ENCODE measurements at places on chromosomes 1 and 21.
A peak's percentile ranks its signal among the peaks of the same experiment; 100 is the strongest.

- DNase-seq = no peak
Observed at GRCh38 chr1:158067662-158068061, 74.2 kb downstream of the KIRREL1 start.

DNA sequence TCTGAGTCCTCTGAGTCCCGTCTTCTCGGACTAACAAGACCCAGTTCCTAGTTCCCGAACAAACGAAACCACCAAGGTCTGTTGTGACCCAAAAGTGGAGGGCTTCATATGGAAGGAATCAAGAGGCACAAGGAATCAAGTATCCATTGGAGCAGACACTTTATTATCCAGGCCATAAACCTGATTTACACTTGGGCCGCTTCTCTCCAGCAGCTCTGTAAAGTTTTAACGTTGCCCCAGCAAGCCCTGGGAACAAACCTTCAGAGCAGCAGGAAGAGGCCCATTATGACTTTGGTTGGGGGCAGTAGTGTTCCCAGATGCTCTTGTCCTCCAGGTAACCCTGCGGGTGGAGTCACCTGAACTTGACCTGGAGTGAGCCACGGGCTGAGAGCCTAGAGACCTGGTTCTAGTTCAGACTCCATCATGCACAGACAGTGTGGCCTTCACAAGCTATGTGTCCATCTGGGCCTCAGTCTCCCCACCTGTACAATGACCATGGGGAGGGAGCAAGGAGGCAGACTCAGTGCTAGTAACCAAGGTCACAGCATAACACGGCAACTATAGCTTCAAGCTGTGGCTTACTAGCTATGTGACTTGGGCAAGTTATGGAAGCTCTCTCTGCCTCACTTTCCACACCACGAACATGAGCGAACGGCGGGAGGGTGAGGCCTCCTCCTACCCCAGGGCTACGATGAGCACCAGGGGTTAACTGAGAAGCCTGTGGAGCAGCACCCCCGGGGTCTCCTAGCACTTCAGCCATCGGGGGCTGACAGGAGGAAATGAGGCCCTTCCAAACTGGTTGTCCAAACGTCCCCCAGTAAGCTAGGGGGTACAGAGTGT is 95.7 kb downstream of the GLIS1 start:
- no peak for DNase-seq

- peak; percentile 28 for DNase-seq
Observed at GRCh38 chr1:222310836-222311235, 237.1 kb downstream of the HHIPL2 start.

DNA sequence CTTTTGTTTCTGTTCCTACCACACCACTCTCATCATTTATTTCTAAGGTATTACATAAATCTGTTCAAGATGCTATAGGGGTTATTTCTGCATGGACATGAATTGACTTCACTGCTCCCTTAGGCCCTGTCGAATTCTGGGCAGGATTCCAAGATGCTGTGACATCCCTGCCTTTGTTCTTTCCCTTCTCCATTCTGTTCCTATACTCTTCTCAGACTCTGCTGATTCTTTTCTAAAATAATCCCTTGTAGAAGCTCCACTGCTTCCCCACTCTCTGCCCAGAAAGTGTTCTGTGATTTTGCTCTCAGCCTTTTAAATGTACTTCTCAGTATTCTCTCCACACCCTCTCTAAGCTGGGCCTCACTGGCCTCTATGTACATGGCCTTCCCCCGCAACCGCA is 99.2 kb downstream of the PHTF1 start:
- no peak for DNase-seq

DNA sequence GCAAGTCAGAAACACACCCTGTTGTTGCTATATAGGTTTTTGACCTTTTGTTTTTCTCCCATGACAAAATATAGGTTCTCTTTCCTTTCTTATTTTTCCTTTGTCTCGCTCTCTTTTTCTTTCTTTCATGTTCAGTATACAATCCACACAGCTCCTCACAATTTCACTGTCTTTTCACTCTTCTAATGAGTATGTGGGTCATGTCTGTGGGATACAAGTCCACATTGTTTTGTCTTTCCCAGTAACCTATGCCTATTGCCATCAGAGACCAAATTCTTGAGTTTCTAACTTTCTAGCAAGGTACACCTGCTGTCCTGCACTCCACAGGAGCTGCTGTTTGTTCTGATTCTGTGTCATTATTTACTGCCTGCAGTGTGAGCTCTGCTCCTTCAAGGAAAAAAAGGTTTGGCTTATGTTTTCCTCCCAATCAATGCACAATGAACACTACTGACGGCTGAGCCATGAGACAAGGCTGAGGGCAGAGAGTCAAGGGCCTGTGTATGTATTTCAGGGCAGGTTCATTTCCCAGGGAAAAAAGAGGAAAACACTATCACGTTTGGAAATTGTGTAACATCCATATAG is 453.8 kb downstream of the NEGR1 start:
- peak; percentile 34 for DNase-seq

- DNase-seq = no peak
Observed at GRCh38 chr1:216076751-216077150, 346.5 kb downstream of the USH2A start.

GRCh38 chr1:36085126-36085525 is 1.2 kb downstream of the TEKT2 start:
- DNase-seq = no peak

DNA sequence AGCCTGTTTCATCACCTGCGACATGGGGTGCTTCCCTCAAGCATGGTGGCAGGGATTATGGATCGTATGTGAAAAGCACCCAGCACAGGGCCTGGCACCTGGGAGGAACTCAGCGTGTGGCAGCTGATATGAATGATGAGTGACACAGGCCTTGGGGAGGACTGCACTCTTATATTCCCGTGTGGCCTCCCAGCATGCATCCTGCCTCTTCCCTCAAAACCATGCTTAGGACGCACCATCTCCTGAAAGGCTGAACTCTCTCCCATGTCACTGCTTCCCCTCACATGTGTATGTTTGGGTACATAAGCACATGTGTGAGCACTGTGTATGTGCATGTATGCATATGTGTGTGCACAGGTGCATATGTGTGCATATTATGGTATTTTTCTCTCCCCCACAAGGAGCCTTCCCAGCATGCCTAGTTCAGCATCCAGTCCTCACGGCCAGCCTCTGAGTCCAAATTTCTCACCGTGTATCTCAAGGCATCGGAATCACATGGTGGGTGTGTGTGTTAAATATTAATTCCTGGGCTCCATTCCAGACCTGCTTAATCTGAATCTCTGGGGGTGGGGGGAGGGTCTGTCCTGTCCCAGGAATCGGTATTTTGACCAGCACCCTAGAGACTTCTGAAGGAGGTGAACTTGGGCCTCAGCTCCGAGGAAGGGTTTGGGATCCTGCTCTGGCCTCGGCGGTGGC is 12.8 kb downstream of the MYOM3 start:
- no peak for DNase-seq

DNA sequence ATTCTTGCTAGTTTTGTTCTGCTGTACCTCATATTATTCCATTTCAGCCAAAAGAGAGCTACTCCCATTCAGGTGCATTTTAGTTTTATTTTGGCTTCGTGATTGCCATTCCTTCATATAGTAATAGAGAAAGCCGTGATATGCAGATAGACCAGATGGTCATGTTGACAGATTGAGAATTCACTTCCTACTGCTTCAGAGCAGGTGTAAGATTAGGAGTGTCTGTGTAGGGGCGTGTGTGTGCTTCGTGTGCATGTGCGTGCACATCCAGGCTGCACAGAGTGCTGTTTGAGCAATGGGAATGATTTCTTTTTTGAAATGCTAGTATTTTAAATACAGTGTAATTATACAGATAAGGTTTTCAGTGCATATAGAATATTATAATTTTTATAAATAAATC is 10.3 kb downstream of the NFIA start:
- DNase-seq = no peak

GRCh38 chr1:160777486-160778089 is 18.4 kb upstream of the LY9 start:
- no peak for DNase-seq

- no peak for DNase-seq
Observed at GRCh38 chr1:64242895-64243756, 39.7 kb downstream of the UBE2U start.

- DNase-seq = no peak
Observed at GRCh38 chr1:119635811-119636390, 12.2 kb downstream of the ZNF697 start.

- no peak for DNase-seq
Observed at GRCh38 chr1:26627954-26628353, 67.9 kb upstream of the ARID1A start.

GRCh38 chr1:39900662-39901463 is 854 bp downstream of the MYCL start:
- DNase-seq = no peak

- DNase-seq = peak; percentile 40
Observed at GRCh38 chr1:234969581-234970400, 158.8 kb downstream of the TOMM20 start.

- DNase-seq = no peak
Observed at GRCh38 chr1:156128308-156128653, 13.8 kb downstream of the LMNA start.

- DNase-seq = no peak
Observed at GRCh38 chr1:198523182-198523950, 17.1 kb downstream of the ATP6V1G3 start.

DNA sequence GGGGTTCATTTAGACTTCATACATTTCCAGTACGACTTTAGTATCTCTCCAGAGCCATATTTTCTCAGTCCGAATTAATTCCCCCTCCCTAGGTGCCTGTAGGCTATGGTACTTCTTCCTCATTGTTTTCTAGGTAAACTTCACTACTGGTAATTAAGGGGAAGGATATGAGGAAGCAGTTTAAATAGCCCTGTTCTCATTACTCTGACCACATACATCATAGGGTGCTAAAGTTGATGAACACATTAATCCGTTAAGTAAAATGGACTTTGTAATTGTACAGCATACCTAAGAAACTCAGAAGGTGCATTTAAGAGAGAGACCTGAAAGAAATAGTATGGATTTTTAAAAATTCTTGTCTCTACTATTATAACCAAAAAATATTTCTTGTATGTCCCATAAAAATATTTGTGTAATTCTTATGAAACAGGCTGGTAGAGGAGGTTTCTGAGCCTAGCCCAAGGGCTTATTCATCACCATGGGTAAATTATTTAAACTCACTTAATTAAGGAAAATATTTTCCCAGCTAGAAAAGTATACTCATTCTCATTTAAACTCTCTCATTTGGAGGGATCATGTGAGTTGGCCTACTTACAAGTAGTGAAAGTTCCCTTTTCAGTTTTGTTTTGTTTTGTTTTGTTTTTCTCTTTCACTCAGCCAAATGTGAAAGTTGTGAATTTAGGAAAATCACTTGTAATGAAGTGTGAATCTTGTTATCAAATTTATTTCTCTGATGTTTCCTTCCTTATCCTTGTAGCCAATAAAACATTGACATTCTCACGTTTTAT is 2.0 kb downstream of the PRMT6 start:
- no peak for DNase-seq

DNA sequence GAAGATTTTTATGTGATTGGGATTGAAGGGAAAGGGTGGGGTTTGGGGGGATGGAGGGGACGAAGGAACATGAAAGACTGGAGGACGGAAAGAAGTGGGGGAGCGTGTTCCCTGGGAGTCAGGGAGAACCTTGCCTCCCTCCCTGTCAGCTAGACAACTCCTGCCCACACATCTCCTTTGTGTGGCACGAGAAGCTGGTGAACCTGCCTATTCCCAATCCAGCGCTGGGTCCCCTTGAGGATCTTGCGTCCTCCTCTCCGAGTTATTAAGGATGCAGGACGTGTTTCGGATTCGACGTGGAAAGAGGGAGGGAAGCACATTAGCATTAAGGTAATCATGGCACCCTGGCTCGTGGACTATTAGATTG is 1.4 kb downstream of the LRRC7 start:
- DNase-seq = no peak

GRCh38 chr1:65606426-65606825 is 186.0 kb downstream of the LEPR start:
- no peak for DNase-seq

DNA sequence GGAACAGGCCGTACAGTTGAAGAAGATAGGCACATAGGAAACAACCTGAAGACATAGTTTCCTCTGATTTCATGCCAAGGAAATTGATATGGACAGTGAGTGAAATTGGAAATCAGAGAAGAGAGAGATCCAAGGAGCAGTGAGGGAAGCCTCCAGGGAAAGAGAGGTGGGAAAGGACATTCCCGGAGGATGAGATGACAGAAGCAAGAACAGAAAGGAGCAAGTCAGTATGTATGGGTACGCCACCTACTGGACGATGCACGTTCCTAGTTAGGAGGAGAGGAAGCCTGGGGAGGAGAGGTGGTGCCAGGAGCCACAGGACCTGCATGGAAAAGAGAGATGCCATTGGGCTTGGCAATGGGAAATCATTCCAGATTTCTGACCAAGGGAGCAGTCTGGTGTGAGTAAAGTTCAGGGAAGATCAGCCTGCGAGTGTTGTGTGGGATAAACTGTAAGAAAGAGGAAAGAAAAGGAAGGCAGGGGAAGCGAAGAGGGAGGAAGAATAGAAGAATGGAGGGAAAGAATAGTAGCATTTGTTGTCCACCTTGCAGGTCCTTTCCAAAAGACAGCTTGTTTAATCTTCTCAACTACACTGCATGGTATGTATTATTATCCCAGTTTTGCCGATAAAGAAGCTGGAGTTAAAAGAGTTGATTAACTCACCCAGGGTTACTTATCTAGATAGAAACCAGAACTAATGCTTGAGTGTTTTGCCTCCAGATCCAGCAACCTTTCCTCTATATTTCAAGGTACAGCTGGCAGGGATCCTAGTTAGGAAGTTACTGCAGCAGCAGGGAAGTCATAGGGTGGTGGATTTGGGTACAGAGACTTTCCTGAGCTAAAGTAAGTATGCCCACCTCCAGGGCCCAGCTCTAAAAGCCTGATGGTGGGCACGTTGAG is 27.4 kb downstream of the C1orf116 start:
- DNase-seq = peak; percentile 18

DNA sequence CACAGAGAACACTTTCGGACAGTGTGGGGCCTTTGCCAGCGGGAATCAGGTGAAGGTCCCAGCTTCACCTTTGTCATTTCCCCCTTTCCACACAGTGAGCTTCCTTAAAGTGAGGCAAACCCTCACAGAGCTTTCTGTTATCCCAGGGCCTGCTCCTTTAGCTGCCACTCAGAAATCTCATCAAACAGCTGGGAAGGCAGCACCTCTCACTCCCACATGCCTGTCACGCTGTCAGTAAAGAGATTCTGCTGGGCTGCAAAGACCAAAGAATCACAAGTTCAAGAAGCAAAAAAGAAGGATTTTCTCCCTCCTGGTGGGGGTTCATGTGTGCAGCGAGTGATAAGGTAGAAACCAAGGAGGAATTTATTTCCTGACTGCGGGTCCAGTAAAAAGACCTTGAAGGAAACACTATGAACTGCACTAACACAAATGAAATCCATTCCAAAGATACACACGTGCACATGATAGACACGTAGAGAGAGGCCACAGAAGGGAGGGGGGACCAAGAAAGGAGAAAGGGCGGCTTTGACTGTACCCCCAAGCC is 44.0 kb downstream of the HTR6 start:
- no peak for DNase-seq

DNA sequence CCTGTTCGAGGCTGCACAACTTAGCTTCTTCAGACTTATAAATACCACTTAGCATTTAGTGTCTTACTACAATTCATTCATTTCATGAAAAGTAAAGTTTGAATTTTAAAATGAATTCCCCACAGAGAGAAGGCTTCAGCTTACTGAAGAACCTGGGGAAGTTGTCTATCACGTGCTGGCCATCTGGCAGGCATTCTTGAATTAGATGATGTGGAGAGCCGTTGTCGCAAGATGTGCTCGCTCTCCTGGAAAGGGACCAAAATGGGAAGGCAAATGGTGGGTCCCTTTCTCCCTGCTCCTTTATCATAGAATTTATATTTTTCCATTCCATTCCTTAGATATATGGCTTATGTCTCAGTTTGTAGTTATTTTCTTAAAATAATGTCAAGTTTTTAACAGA is 90.5 kb downstream of the CD247 start:
- DNase-seq = no peak

- DNase-seq = no peak
Observed at GRCh38 chr1:63662056-63662836, 69.0 kb downstream of the PGM1 start.

Measured in hypothalamus (tissue), 51 donors.